ENCODE measurements at places on chromosomes 11 and 22.

GRCh38 chr11:131404010-131404409 lies 33.6 kb downstream of the NTM start:
- no peak for DNase-seq

GRCh38 chr11:111526501-111526900 lies 11.9 kb downstream of the HOATZ start:
- no peak for DNase-seq

GRCh38 chr11:36878737-36879136 lies 280.7 kb upstream of the RAG2 start:
- DNase-seq, result no peak

DNA sequence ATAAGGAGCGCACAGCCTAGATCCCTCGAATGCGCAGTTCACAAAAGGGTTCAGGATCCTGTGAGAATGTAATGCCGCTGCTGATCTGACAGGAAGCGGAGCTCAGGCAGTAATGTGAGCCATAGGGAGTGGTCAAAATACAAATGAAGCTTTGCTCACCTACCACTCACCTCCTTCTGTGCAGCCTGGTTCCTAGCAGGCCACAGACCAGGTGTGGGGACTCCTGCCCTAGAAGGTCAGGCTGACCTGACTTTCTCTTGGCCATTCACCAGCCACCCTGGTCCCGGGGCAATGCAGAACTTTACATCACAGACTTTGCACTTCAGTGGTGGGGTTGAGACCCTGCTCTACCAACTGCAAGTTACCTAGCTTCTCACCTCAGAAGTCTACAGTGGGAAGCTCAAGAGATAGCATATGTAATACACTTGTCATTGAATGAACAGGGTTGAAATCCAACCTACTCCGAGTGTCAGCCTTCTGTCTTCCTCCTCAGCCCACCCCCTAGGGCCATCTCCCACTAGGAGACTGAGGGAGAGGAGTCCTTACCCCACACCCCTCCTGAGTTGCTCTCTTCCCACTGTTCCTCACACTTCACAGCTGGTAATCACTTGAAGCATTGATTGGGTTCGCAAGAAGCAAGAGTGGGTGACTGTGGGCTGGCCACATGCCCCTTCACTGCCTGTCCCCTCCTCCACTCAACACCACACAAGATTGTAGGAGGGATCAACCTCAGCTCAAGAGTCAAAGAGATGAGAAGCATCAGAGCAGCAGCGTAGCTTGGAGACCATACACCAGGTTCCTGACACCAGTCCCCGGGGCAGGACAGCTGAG lies 2.0 kb upstream of the KCNJ1 start:
- no peak for DNase-seq

DNA sequence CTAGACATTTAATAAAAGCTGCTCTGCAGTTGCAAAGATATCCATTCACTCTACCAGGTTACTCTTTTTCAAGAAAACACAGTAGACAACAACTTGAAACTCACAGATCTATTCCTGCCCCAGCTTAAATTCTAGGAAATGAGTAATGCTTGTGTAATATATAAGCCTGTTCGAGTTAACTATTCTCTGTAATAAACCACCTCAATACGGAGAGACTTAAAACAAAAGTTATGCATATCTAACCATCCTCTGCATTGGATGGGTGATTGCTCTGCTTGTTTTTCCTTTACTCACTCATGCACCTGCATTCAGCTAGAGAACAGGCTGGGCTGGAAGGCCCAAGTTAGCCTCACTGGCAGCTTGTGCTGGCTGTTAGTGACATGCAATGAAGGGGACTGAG lies 13.3 kb downstream of the LRRC4C start:
- no peak for DNase-seq

DNA sequence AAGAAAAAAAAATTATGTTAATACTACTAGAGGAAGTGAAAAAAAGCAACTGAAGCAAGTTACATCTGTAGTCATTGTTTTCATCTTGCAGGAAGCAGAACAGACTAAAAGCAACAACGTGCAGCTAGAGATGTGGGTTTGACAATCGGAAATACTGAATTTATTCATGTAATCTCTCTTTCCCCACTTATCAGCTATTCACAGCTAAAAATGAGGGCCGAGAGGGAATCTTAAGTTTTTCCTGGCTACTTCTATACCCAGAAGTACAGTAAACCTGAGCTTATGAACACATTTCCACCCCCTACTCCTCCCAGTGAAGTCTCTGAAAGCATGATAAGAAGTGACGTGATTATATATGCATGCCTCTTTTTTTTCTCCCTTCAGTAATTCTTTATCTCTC lies 116.5 kb downstream of the SPON1 start:
- DNase-seq, result no peak

- no peak for DNase-seq
Observed at GRCh38 chr11:107824668-107825369, 33.8 kb downstream of the SLC35F2 start.

DNA sequence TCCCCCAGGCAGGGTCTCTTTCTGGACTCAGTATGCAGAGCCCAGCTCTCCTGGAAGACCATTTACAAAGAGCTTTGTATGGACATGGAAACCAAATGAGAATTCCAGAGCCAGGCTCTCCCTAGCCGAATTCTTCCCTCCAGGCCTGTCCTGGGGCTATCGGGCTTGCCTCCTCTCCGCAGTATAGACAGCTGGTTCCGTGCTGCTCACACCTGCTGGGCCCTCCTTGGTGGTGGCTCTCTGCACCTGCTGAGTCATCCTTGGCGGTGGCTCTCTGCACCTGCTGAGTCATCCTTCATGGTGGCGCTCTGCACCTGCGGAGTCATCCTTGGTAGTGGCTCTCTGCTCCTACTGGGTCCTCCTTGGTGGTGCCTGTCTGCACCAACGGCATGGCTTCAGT lies 743.5 kb downstream of the BRD1 start:
- no peak for DNase-seq

- DNase-seq, result no peak
Observed at GRCh38 chr22:17043521-17043920, 35.5 kb upstream of the GAB4 start.

DNA sequence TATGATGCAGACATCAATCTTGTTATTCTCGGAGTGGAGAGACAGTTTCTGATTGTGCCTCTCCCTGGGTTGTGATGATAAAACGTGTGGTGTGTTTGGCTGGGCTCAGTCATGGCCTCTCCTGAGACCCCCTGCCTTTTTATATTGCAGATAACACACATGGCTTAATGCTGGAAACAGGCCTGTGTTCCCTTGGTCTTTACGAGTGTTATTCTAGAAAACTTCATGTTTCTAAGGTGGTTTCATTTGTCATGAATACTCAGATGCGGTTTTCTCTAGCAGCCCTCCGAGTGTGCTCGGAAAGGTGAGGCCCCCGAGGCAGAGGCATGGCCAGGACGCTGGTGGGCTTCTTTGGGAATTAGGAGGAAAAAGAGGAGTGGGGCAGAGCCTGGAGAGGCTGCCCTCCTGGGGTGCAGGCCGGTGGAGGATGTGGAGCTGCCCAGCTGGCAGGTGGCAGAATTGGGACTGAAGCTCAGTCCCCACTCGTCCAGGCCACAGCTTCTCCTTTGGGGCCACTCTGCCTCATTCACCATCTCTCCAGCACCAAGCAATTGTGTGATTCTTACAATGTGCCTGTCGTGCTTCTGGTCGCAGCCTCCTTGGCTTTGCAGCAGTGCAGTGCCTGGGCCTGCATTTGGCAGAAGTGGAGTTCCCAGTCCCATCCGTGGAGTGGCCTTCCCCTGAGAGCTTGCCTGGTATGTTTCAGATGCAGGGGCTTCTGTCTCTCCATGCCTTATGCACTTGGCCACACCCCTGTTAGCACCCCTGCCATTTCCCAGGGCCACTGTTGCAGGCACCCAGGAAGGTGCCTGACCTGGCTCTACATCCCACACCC lies 309.6 kb downstream of the TBC1D22A start:
- no peak for DNase-seq

DNA sequence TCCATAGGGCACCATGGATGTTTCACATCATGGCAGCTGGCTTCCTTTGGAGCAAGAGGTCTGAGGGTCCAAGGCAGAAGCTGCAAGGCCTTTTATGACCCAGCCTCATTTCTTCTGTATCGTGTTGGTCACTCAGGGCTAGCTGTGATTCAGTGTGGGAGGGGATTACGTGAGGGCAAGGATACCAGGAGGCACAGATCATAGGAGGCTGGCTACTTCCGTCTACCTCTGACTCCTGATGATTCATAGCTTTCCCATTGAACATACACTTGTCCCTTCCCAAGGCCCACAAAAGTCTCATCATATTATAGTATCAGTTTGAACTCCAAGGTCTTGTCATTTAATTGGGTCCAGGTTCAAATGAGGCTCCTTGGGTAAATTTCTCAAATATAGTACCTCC lies 135.3 kb upstream of the ZBED5 start:
- no peak for DNase-seq

- DNase-seq, result no peak
Observed at GRCh38 chr11:68375766-68376165, 63.4 kb downstream of the LRP5 start.

DNA sequence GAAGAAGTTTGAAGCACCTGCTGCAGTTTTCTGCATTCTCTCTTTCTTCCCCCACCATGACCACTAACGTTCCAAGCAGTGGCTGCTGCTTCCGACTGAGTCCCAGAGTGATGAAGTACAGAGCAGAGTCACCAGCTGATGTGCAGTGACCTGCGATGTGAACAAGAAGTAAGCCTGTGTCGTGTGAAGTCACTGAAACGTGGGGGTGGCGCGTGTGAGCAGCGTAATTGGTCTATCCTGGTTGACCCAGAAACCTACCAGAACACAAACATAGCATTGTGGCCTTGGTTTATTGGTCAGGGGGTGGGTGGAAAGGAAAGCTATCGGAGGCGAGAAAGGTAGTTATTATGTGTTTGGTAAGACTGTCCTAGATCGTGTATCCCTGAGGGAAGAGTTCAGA lies 3.5 kb downstream of the KRTAP5-7 start:
- no peak for DNase-seq

- no peak for DNase-seq
Observed at GRCh38 chr11:122435540-122436187, 219.9 kb upstream of the UBASH3B start.

GRCh38 chr11:111540937-111541253 lies 375 bp downstream of the LAYN start:
- no peak for DNase-seq

DNA sequence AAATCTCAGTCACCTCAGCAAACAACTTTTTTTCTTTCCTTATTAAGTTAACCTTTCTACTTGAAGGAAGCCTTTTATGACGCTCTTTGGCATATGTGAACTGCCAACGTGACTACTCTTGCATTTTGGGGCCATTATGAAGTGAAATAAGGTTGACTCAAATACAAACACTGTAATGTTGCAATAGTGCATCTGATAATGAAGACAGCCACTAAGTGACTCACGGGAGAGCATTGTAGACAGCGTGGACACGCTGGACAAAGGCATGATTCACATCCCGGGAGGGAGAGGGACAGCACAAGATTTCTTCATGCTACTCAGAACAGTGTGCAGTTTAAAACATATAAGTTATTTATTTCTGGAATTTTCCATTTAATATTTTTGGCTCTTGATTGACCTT lies 560.8 kb downstream of the ETS1 start:
- no peak for DNase-seq

GRCh38 chr11:128733440-128734102 lies 39.7 kb downstream of the FLI1 start:
- DNase-seq, result no peak

DNA sequence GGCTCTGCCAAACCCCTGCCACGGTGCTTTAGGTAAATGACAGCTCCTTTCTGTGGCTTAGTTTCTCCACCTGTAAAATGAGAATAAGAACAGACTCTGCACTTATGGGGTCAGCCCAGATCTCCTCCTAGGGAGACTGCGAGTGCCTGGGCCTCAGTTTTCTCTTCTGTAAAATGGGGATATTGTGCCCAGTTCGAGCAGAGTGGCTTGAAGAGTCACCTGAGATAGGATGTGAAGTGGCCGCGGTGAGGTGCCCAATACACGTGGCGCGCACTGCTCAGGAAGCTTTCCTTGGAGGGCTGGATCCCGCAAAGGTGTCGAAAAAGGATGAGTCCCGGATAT lies 473 bp upstream of the EMID1 start:
- DNase-seq, result no peak

GRCh38 chr22:23384431-23384830 lies 195.7 kb downstream of the IGLL1 start:
- no peak for DNase-seq

- no peak for DNase-seq
Observed at GRCh38 chr11:11909727-11910126, 68.0 kb downstream of the USP47 start.

DNA sequence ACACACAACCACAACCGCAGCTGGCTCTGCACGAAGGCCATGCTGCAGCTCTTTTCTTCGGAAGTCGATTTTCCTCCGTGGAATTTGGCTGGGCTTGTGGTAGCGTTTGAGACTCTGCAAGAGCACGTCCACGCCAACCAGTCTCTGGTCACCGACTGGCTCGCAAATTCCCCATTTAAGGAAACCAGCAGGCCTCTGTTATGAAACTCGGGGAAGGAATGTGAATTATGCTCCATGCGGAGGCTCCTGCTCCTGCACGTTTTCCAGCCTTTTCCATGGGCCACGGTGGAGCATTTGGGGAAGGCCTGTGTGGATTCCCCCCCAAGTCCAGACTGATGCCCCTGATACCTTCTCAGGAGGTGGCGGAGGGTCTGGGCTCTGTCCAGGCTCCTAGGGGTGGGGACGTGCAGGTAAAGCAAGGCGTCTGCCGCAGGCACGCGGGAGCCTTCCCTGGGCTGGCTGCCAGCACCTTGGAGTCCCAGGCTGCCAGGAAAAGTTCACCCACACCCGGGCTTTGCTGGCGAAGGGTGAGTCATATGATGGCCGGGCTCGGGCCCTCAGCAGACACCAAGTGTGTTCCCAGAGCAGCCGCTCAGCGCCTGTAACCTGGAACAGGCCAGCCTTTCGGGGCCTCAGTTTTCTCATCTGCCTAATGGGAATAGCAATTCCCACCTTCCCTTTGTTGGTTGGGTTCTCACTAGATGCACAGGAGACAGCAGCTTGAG lies 41.9 kb downstream of the LRP5 start:
- DNase-seq, result no peak

DNA sequence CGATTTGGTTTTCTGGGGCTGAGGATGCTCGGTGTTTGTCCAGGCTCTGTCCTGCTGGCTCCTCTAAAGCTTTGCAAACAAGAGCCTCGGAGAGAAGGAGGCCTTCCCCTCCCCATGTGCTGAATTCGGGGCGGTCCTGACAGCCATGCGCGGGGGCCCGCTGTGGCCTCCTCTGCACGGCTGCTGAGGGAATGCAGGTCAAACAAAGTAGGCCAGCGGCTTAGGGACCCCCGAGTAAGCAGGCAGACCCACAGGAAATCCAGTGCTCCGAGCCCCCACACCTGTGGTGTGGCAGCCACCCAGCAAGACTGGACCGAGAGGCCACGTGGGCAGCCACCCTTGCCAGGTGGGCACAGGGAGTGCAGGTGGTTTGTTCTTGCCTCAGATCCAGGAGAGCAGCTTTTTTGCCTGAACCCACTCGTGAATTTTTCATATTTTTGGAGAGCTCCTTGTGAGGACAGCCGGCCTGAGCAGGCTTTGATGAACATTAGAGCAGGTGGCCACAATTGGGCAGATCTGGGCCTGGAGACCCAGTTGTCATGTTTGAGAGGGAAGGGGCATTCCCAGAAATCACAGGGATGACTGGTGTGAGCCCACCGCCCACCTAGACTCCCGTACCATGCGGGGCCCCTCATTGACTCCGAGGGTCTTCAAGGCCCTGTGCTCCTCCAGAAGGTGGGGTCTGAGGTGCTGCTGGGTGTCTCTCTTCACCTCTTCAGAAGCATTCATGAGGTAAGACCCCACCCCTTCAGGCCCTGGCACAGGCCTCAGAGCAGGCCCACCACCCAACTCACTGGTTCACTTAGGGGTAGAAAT lies 43.0 kb upstream of the KCNQ1OT1 start:
- no peak for DNase-seq

- DNase-seq, result no peak
Observed at GRCh38 chr11:35969089-35970042, 25.5 kb downstream of the LDLRAD3 start.
